Tibial nerve (tissue), 4 donors: ENCODE measurements at places on chromosomes 1 and 21. TPM values are rescaled to one million over a fixed set of nuclear protein-coding genes. Genes with fewer than 3 reads are reported as not detected.

- H3K27me3 ChIP-seq = no peaks in the 10 kb centered on the region
- peaks cover 16% of the 10 kb centered on the region for H3K4me1 ChIP-seq
- no peaks in the 10 kb centered on the region for H3K36me3 ChIP-seq
Measured at GRCh38 chr1:223140611-223141405, 2.2 kb downstream of the TLR5 start.

DNA sequence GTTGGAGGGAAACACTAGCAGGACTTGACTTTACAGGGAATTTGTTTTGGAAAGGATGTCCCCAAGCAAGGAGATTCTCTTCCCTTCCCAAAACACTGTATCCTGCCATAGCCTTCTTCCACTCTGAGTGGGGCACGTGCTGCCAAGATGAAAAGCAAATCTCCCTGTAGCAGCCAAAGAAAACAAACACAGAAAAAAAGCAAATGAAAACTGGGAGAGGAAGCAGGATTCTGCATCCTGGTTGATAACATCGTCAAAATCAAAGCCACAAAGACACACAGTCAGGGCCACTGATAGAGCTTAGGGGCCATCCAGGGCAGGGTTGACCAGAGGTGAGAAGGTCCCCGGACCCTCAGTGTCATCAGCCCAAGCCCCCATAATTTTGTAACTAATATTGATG, 16.0 kb upstream of the MTARC2 start:
- DNase-seq = no peak
- no peaks in the 10 kb centered on the region for H3K36me3 ChIP-seq
- H3K4me3 ChIP-seq = no peak overlapping the region
- H3K27ac ChIP-seq = peak overlapping the region; percentile 81
- no peaks in the 10 kb centered on the region for H3K27me3 ChIP-seq
- H3K4me1 ChIP-seq = no peaks in the 10 kb centered on the region

GRCh38 chr1:83769072-83769471, 229.9 kb downstream of the TTLL7 start:
- no peak overlapping the region for H3K27ac ChIP-seq
- H3K4me1 ChIP-seq = peaks cover 3% of the 10 kb centered on the region
- H3K36me3 ChIP-seq = no peaks in the 10 kb centered on the region
- H3K27me3 ChIP-seq = no peaks in the 10 kb centered on the region

DNA sequence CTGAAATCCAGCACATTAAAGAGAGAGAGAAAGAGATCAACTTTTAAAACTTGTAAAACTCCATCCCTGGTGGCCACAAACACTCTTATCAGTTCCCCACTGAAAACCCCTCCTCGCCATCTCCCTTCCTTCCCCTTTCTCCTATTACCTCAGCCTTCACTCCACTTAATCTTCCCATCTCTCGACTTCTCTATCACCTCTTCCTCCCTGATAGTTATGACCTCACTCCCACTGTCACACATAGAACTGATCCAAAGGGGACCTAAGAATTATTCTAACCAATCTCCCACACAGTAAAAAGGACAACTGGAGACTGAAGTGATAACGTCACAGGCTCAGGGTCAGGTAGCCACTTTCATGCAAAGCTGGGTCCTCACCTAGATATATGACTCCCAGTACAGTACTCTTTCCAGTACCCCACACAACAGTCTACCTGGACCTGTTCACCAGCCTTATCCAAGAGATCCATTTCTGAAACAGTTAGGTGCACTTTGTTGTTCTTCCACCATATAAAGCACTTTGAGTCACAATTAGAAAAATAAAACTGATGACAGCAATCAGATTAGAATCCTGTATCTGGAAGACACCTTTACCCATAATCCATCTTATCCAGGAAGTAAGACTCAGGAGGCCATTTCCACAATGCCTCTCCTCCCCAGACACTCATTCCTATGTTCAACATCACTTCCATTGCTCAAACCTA, 324.8 kb downstream of the SMYD3 start:
- H3K36me3 ChIP-seq = no peaks in the 10 kb centered on the region
- no peak overlapping the region for H3K4me3 ChIP-seq
- no peak for DNase-seq

GRCh38 chr1:117565076-117565556, 40.7 kb upstream of the TENT5C start:
- DNase-seq = no peak
- H3K27me3 ChIP-seq = no peaks in the 10 kb centered on the region
- no peaks in the 10 kb centered on the region for H3K4me1 ChIP-seq
- H3K4me3 ChIP-seq = no peak overlapping the region
- H3K36me3 ChIP-seq = no peaks in the 10 kb centered on the region

DNA sequence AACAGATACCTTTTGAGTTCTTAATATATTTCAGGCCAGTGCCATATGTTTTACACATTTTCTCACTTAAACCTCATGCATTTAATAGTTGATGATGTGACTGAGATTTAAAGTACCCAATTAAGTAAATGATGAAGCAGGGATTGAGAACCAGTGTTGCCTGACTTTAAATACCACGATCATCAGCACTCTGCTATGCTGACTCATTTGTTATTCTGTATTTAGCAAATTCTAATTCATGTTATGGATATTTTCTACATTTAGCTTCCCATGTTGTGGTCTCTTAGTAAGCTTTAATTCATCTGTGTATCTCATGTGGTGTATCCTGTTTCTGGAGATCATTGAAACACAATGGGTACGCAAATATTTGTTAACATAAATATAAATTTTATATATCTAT, 363.0 kb downstream of the PTBP2 start:
- no peaks in the 10 kb centered on the region for H3K4me1 ChIP-seq
- no peak overlapping the region for H3K4me3 ChIP-seq
- DNase-seq = no peak
- H3K36me3 ChIP-seq = no peaks in the 10 kb centered on the region

DNA sequence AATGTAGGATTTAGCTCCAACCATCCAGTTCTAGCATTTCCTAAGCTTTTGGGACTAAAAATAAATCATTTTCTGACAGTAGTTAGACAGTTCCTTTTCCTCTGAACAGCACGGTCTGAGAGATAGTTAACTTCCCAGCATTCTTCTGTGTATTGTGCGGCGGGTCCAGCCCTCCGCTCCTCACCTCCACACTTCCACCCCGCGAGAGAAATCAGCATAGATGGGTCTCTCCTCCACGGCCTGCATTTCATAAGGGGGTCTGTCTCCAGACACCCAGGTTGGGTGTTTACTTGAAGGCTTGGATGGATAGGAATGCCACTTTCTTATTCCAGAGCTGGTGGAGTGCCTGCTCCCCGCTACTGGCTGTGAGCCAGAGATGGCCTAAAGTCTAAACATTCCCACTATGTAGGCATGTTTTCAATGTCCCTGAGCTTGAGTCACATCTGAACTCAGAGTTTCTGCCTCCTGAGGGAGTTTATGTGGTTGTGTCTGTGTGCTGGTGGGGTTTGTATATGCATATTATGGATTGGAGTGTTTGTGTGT, 38.0 kb upstream of the PPP2R5A start:
- H3K27me3 ChIP-seq = no peaks in the 10 kb centered on the region
- no peak overlapping the region for H3K27ac ChIP-seq
- DNase-seq = no peak
- no peaks in the 10 kb centered on the region for H3K4me1 ChIP-seq

DNA sequence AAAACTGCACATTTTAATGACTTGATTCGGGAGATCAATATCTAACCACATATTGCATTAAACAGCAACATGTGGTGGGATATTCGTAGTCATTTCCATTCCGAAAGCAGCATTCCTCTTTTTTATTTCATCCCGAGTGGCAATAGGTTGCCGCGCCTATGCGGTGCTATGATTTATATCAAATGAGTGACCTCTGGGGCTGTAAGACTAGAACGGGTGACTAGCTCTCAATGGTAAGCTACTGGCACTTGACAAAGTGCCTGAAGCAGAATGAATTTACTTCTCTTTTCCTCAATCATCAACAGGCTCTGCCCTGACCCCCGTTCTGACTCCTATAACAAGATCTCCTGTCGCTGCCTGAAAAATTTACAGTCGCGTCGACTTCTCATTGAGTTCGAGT, 162.3 kb downstream of the ZNF281 start:
- no peaks in the 10 kb centered on the region for H3K4me1 ChIP-seq
- H3K36me3 ChIP-seq = no peaks in the 10 kb centered on the region
- no peaks in the 10 kb centered on the region for H3K27me3 ChIP-seq
- H3K27ac ChIP-seq = no peak overlapping the region
- no peak for DNase-seq

GRCh38 chr1:7684132-7684531, 87.0 kb upstream of the VAMP3 start:
- H3K36me3 ChIP-seq = no peaks in the 10 kb centered on the region
- H3K27me3 ChIP-seq = no peaks in the 10 kb centered on the region
- H3K27ac ChIP-seq = no peak overlapping the region
- DNase-seq = no peak

DNA sequence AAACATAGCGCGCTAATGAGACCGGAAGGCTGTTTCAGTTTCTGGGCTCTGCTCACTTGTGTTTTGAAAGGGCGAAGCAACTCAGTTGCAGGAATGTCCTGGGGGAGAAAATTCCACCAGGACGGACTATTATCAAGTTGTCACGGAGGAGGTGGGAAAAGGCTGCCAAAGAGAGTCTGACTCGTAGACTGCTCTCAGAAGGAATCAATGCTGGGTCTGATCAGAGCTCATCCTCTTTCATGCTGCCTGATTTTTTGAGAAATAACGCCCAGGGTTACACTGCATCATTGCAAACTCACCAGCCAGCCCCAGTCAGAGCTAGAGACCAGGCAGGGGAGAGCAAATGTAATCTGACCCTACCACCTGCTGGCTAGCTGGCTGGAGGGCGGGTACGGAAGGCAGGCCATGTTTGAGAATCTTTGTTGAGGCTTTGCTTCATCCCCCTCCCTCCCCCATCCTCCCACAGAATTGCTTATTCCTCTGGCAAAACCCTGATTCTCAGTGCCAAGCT, 36.4 kb upstream of the BCL9 start:
- H3K27me3 ChIP-seq = no peaks in the 10 kb centered on the region
- H3K27ac ChIP-seq = peak overlapping the region; percentile 41
- H3K4me3 ChIP-seq = no peak overlapping the region
- peaks cover 10% of the 10 kb centered on the region for H3K4me1 ChIP-seq

GRCh38 chr1:27668808-27669723, 2.9 kb downstream of the IFI6 start:
- H3K36me3 ChIP-seq = no peaks in the 10 kb centered on the region
- H3K4me3 ChIP-seq = peak overlapping the region; percentile 55
- peak; percentile 77 for DNase-seq

GRCh38 chr1:243287652-243288051, 31.8 kb downstream of the SDCCAG8 start:
- no peaks in the 10 kb centered on the region for H3K27me3 ChIP-seq
- no peak for DNase-seq
- H3K27ac ChIP-seq = no peak overlapping the region
- H3K36me3 ChIP-seq = no peaks in the 10 kb centered on the region

DNA sequence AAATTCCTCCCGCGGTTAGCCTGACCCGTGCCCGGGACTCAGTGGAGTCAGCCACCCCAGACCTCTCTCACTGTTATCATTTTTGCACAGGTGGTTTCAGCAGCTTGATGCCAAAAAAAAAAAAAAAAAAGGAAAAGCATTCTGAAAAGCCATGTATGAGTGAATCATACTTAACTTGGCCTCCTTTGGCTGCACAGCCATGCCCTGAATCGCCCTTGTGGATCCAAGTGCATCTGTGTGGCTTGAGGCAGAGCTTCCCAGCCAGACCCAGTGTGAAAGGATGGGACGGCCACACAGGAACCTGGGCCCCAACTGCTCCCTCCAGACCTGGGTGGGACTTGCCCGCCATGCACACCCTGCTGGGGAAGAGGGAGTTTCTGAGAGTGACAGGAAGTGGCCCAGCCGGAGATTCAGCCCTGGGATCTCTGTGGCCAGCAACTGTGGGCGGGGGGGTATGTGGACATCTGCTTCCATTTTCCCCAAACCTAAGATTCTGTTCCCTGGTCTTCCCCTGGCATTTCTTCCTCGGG, 8.6 kb downstream of the YBEY start:
- H3K36me3 ChIP-seq = no peaks in the 10 kb centered on the region
- no peak overlapping the region for H3K27ac ChIP-seq
- H3K4me1 ChIP-seq = no peaks in the 10 kb centered on the region
- no peak overlapping the region for H3K4me3 ChIP-seq
- no peak for DNase-seq

DNA sequence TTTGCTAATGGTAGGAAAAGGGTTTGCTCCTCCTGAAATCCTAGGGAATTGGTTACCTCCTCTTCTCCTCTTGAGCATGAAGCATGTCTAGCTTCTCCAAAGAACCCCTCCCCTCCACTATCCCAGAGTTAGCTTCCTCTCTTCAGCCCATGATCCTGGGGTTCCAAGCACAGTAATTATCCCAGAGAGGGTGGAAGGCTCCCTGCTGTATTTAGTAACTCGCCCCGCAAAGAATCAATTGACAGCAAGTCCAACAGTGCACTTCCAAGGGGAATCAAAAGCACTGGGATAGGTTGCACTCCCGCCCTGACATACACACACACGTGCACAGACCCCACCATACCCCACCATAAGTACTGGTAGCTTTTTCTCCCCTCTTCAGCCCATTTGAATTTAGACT, 3.1 kb downstream of the S100A8 start:
- no peak overlapping the region for H3K4me3 ChIP-seq
- H3K27ac ChIP-seq = no peak overlapping the region
- no peak for DNase-seq
- H3K27me3 ChIP-seq = no peaks in the 10 kb centered on the region
- no peaks in the 10 kb centered on the region for H3K36me3 ChIP-seq
- H3K4me1 ChIP-seq = no peaks in the 10 kb centered on the region

GRCh38 chr1:76084029-76084627, 9.6 kb downstream of the ST6GALNAC3 start:
- no peak overlapping the region for H3K4me3 ChIP-seq
- no peak overlapping the region for H3K27ac ChIP-seq
- no peaks in the 10 kb centered on the region for H3K4me1 ChIP-seq
- no peaks in the 10 kb centered on the region for H3K27me3 ChIP-seq
- DNase-seq = no peak

DNA sequence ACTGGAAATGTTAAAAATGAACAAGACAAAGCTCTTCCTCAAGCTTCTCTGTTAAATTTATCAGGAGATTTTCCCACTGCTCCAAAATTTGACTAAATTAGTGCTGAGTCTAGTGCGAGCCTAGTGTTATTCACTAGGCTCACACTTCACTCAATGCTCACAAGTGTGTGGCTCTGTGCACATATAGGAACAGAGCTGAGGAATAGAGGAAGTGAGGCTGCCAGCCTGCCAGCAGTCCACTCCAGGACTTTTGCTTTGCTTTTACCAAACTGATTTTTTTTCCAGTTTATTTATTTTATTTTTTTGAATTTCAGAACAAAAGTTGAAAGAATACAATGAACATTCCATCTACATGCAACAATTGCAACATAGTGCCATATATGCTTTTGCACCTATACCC, 87.2 kb downstream of the VAV3 start:
- no peaks in the 10 kb centered on the region for H3K27me3 ChIP-seq
- no peaks in the 10 kb centered on the region for H3K4me1 ChIP-seq
- no peak overlapping the region for H3K4me3 ChIP-seq
- DNase-seq = no peak
- no peak overlapping the region for H3K27ac ChIP-seq

- H3K27me3 ChIP-seq = no peaks in the 10 kb centered on the region
- no peak overlapping the region for H3K4me3 ChIP-seq
- H3K36me3 ChIP-seq = no peaks in the 10 kb centered on the region
- peak overlapping the region; percentile 87 for H3K27ac ChIP-seq
Measured at GRCh38 chr1:198933515-198934222, 294.8 kb downstream of the PTPRC start.

TDRD5 gene
- total RNA-seq = not detected

CFAP141 gene
- total RNA-seq = not detected

OR2AK2 gene
- total RNA-seq = not detected

SPRR5 gene
- total RNA-seq = not detected

KRTAP20-2 gene
- total RNA-seq = not detected

SPRR4 gene
- not detected for total RNA-seq

KRTAP22-2 gene
- total RNA-seq = not detected

STX12 gene
- 68.1 TPM for total RNA-seq

TMPRSS2 gene
- not detected for total RNA-seq
